ENCODE measurements at places on chromosomes 7 and 10.

DNA sequence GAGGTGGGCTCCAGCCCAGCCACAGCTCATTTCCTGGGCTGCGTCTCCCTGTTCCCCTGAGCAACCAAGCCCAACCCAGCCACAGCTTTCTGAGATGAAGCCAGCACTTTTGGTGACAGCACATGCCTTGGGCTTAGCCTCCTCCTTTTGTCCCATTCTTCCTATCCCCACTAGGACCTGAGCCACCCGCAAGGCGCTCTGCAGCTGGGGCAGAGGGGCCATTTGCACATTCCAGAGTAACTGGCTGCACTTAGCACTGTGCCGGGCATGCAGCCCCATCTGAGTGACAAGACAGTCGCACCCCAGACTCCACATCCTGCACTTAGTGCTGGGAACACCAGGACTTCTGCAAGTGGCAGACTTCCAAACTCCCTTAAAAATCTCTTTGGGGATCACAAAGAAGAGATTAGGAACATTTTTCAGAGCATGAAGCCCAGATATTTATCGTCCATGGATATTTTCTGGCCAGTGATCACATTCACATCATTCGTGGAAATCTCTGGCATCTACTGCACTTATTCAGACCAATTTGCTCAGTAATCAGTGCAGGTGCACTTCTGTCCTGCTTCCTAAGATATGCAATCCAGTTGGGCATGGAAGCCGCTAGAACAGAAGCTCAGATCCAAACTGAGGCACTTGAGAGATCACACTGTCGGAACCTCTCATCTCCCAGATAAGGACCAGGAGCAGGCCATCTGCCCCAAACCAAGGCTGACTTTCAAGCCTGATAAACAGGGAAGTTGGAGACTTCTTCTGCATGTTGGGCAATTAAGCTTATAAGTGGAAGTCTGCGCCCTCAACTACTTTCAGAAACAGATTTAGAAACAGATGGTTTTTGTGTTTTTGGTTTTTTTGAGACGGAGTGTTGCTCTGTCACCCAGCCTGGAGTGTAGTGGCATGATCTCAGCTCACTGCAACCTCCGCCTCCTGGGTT is 26.4 kb downstream of the CHST15 start:
- DNase-seq = peak; percentile 36

DNA sequence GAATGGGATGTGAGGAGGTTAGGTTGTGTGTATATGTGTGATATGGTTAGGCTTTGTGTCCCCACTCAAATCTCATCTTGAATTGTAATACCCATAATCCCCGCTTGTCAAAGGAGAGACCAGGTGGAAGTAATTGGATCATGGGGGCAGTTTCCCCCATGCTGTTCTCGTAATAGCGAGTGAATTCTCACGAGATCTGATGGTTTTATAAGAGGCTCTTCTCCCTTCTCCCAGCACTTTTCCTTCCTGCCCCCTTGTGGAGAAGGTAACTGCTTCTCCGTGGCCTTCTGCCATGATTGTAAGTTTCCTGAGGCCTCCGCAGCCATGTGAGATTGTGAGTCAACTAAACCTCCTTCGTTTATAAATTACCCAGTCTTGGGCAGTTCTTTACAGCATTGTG is 47.3 kb downstream of the NPVF start:
- peak; percentile 12 for DNase-seq

DNA sequence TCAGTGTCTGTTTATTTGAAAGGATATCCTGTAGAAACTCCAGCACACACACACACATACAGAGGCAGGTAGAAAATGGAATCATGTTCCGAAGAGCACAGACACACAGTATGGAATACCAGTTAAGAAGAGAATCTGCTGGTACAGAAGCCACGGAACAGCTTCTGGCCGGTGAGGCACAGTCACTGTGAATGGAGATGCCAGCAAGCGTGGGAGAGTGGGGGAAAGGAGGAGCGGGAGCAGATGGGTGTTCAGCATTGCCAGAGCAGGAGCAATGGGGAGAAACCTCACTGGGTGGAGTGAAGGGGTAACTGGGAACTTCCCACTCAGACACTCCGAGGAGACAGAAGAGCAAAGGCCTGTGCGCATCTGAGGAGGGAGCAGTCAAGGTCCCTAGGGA is 9.5 kb upstream of the IMPDH1 start:
- no peak for DNase-seq

DNA sequence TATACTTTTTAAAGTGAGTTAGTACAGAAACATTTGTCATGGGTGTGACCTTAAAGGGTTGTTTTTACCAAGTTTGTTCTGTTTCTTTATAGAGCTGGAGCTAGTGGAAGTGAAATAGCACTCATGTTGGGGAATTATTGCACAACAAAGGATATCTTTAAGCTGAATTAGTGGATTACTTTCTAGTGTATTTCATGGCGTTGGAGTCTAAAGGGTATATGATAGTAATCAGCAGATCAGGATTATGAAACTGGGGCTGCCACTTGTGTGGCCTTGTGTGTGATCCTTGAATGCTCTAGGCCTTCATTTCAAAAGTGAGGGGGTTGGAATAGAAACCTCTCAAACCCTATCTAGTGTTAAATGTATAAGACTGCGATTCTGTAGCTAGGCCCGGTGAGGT is 123.6 kb downstream of the LYZL1 start:
- DNase-seq = peak; percentile 38

- DNase-seq = no peak
These were observed 11.5 kb downstream of the NPFFR1 start for GRCh38 chr10:70271996-70272924.

GRCh38 chr7:83519240-83519639 is 129.7 kb downstream of the SEMA3E start:
- no peak for DNase-seq

- DNase-seq = no peak
These were observed 118.8 kb downstream of the RSU1 start for GRCh38 chr10:16698461-16698860.
